Stimulated activated CD8-positive, alpha-beta memory T cell treated with anti-CD3 and anti-CD28 coated beads, Interleukin-15, amount 100 ng/mL, for 4 hours (primary cell): ENCODE measurements at places on chromosomes 16 and 17.

- no peak for DNase-seq
Observed at GRCh38 chr17:31807846-31808245, 51.2 kb downstream of the COPRS start.

GRCh38 chr17:66655461-66655860 lies 179.5 kb upstream of the CACNG5 start:
- no peak for DNase-seq

DNA sequence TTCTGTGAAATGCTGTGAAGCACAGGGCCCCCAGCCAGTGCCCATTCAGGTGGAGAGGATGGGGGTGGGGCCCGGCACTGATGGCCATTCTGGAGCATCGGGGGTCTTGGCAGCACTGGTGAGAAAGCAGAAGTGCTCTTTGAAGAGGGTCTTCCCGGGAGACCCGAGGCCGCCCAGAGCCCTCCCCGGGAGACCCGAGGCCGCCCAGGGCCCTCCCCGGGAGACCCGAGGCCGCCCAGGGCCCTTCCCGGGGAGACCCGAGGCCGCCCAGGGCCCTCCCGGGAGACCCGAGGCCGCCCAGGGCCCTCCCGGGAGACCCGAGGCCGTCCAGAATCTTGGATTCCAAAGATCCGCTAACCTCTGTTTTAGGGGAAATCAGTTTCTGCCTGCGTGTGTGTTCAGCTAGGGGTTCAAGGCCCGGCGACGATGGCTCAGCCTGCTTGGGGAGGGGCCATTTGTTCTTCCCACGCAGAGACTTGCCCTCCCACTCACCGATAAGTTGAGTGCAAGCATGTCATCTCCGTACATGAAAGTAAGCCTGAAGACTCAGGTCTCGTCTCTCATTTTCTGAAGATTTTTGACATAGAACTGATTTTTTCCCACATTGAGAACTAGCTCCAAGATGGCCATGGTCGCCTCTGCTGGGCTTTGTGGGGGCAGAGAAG lies 35.2 kb upstream of the CAPN15 start:
- DNase-seq, result no peak

- no peak for DNase-seq
Observed at GRCh38 chr17:51373489-51374152, 113.3 kb downstream of the UTP18 start.

GRCh38 chr16:23060458-23061320 lies 88.6 kb downstream of the USP31 start:
- DNase-seq, result peak; percentile 4

- DNase-seq, result peak; percentile 75
Observed at GRCh38 chr17:29617481-29618271, 5.0 kb downstream of the CORO6 start.

DNA sequence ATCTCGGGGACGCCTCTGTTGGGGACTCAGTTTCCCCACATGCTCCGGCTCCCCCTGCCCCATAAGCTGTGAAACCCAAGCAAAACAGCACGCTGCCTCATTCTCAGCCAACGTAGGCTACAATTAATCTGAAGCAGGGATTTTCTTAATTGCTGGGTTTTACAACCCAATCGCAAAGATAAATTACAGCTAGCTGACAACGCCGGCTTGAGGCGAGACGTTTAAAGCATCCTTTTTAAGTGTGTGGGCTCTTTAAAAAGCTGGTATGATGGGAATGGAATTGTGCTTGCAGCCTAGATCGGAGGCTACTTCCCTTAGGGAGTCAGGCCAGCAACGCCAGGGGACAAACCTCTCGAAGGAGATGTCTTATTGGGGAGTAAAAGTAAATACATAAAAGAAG lies 185.3 kb downstream of the ZNF423 start:
- DNase-seq, result no peak
